ENCODE measurements at places on chromosomes 16 and 17. TPM values are rescaled to one million over a fixed set of nuclear protein-coding genes. Genes with fewer than 3 reads are reported as not detected.

- H3K4me3 ChIP-seq = peak overlapping the region; percentile 78
- H3K27ac ChIP-seq = peak overlapping the region; percentile 83
- H3K27me3 ChIP-seq = no peaks in the 10 kb centered on the region
- peaks cover 44% of the 10 kb centered on the region for H3K36me3 ChIP-seq
- H3K4me1 ChIP-seq = peaks cover 32% of the 10 kb centered on the region
These were observed 732 bp downstream of the TNRC6A start for GRCh38 chr16:24729951-24730815.

- H3K27me3 ChIP-seq = no peaks in the 10 kb centered on the region
- H3K27ac ChIP-seq = no peak overlapping the region
- no peaks in the 10 kb centered on the region for H3K36me3 ChIP-seq
These were observed 17.6 kb downstream of the TRPV3 start for GRCh38 chr17:3539881-3540540.

DNA sequence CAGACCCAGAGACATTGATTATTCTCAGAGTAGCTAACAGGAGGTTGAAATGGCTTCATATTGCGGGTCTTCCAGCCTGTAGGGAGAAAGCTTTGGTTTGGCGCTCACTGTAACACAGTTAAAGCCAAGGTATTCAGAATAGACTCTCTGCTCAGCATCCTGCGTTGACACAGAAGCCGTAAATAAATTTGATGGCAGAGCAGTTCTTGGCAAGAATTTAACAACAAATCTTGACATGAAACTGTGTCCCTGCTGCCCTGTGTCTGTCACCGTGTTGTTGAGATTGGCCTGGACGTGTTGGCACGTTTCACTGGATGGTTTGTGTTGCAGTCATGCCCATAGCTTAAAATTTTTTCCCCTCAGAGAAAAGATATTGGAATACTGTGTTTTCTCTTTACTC lies 359.6 kb downstream of the SNX29 start:
- H3K4me3 ChIP-seq = no peak overlapping the region
- no peaks in the 10 kb centered on the region for H3K36me3 ChIP-seq
- H3K27me3 ChIP-seq = no peaks in the 10 kb centered on the region

DNA sequence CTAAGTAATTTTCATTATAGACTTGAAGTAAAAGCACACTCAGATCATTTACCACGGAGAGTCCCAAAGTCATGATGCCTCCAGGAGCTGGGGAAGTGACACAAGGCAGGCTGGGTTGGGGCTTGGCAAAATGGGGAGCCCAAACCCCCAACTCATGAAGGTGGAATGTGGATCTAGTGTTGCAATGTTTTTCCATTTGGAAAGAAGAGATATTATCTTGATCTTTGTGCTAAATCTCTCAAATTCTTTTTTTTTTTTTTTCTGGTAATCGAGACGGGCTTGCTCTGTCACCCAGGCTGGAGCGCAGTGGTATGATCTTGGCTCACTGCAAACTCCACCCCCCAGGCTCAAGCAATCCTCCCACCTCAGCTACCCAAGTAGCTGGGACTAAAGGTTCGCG lies 7.5 kb upstream of the KCNG4 start:
- no peak overlapping the region for H3K4me3 ChIP-seq
- DNase-seq = no peak
- H3K4me1 ChIP-seq = no peaks in the 10 kb centered on the region

GRCh38 chr16:84485255-84486010 lies 19.0 kb downstream of the MEAK7 start:
- H3K27me3 ChIP-seq = no peaks in the 10 kb centered on the region
- no peaks in the 10 kb centered on the region for H3K4me1 ChIP-seq
- H3K27ac ChIP-seq = no peak overlapping the region
- no peak overlapping the region for H3K4me3 ChIP-seq
- peaks cover 25% of the 10 kb centered on the region for H3K36me3 ChIP-seq

GRCh38 chr16:86635926-86636325 lies 57.6 kb downstream of the FOXL1 start:
- H3K4me1 ChIP-seq = peaks cover 26% of the 10 kb centered on the region
- H3K36me3 ChIP-seq = no peaks in the 10 kb centered on the region
- DNase-seq = no peak
- H3K4me3 ChIP-seq = no peak overlapping the region

PYY gene
- not detected for total RNA-seq

BPTF gene
- 66.8 TPM for total RNA-seq

ST3GAL2 gene
- total RNA-seq = 9.7 TPM

TEKT5 gene
- not detected for total RNA-seq

CDH5 gene
- not detected for total RNA-seq

KIF2B gene
- total RNA-seq = not detected

MINK1 gene
- 86.8 TPM for total RNA-seq

MT1F gene
- 2.6 TPM for total RNA-seq

Data from Calu3 (cell line).